Mesenteric fat pad (tissue), 1 donor: ENCODE measurements at places on chromosomes 7 and 10.

DNA sequence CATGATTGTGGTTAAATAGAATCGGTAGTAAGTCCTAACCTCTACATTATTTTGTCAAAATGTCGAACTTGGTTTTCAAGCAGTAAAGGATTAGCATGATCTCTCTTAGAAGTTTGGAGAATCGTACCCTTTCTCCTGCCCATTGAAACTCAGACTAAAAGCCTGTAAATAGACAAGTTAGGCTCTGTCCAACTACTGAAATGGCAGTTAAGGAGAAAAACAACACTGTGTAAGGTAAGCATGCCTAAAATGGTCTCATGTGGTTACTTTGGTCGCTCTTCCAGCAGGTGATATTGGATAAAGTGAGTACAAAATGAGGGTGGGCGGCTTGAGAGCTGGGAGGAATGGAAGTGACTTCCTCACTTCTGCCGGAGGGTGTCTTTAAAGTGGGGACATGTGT is 25.0 kb downstream of the SEC61A2 start:
- no peak for DNase-seq

- DNase-seq: no peak
These were observed 167.0 kb downstream of the SNX13 start for GRCh38 chr7:17773289-17773626.

GRCh38 chr10:82267014-82267413 is 392.0 kb downstream of the NRG3 start:
- no peak for DNase-seq

DNA sequence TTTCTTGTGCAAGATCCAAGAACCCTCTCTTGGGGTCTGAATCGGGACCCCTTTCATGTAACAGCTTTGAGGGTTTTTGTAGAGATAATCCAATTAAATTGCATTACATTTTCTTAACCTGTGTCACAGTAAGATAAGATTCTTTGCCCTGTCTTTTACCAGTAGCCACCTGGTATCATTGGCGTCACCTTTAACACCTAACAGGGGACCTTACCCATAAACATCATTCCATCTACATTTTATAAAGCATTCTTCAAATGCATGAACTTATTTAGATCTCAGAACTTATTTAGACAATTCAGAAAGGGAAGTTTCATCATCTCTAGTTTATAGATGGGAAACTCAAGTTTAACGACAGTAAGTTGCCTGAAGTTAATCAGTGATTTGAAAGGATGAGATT is 106.4 kb upstream of the KLF6 start:
- no peak for DNase-seq

DNA sequence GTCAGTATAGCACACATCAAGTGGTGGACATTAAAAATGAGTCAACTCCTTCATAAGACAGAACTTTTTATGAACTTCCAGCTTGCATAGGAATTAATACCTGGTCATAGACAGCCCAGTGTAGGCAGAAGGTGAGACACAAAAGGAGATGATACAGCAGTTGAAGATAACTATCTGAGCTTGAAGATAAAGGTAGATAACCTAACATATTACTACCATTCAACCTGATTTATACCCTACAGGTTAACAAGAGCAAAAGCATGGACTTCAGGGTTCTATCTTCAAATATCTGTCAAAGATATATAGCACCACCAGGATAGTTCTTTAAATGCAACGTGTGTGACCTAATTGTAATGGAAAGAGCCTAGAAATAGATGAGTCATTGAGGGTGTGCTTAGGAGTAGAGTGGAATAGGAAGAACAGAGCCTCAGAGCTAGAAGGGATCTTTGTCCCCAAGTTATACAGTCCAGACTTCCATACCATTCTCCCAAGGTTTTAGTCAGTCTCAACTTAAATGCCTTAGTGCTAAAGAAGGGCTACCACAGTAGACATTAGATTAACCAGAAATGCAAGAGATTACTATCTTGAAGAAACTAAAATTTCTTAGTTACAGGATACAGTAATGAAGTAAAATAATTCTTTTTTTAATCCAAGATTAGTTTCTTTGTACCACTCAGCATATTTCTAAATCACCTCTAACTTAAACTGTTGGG is 9.2 kb downstream of the ZNF800 start:
- no peak for DNase-seq

DNA sequence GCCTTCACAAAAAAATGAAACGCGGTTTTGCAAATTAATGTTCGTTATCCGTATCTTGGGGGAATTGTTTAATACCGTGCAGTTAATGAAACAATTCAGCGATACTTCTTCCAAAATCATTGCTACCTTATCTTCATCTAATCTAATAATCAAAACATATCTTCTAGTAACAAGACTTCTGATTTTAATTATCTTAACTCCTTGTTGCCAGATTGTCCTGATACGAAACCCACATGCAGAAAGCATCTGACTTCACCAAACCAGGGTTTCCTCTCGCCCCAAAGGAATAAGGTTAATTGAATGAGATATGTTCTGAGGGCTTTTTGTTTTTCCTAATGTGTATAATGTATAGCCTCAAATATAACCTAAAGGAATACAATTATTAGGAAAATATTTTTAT is 105.2 kb upstream of the SH2B2 start:
- DNase-seq: no peak

DNA sequence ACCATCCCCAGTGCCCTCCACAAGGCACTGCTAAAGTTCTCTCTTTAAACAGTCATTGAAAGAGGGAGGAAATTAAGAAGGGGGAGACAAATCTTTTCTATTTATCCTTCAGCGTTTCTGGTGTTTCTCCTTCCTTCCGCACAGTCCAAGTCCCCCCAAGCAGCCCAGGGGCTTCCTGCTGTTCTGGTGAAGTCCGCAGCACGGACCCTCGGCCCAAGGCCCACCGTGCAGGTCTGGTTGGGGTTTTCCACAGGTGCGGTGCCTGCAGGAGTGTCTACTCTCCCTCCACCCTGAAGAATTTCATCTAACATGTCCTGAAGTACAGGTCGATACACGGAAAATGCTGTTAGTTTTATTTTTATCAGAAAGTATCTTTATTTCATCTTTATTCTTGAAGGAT is 34.1 kb upstream of the KNDC1 start:
- peak; percentile 49 for DNase-seq

- no peak for DNase-seq
These were observed 9.3 kb downstream of the EVX1 start for GRCh38 chr7:27251652-27252590.

GRCh38 chr10:75932921-75933320 is 501.5 kb downstream of the LRMDA start:
- DNase-seq: no peak

DNA sequence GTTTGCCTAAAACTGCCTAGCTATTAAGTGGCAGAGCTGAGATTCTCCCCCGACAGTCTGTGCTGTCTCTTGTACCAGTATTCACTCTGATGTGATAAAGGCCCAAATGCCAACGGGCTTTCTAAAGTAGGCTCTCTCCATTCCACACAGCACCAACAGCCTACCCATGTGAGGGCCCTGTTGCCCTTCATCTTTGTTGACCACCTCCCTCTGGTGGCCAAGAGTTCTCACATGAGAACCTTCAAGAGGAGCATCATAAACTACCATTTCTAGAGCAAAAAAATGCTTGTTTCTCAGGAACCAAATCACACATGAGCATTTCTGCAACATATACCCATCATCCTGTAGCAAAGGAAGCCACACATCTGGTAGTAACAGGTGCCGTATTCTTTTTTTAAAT is 185.8 kb downstream of the GRM8 start:
- no peak for DNase-seq

GRCh38 chr10:5292196-5292735 is 72.5 kb upstream of the UCN3 start:
- no peak for DNase-seq

DNA sequence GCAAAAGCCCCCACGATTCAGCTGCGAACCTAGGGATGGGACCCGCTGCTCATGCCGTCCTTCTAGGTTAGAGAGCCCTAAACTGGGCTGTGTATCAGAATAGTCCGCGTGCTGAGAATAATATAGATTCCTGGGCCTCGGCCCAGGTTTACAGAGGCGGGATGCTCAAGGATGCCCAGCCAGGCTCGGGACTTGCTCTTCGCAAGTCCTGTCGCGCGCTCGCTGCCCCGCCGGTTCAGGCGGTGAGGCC is 266 bp upstream of the STMP1 start:
- no peak for DNase-seq

- no peak for DNase-seq
These were observed 438.7 kb upstream of the NRP1 start for GRCh38 chr10:33773253-33773573.
